Peyer's patch (tissue), 4 donors: ENCODE measurements at places on chromosomes 2 and 18. TPM values are rescaled to one million over a fixed set of nuclear protein-coding genes. Genes with fewer than 3 reads are reported as not detected.
A peak's percentile ranks its signal among the peaks of the same experiment; 100 is the strongest.

- no peak for DNase-seq
Measured at GRCh38 chr2:57892920-57893319, 153.7 kb upstream of the VRK2 start.

- DNase-seq = no peak
Measured at GRCh38 chr18:53382870-53383269, 841.6 kb downstream of the MBD2 start.

- no peak for DNase-seq
Measured at GRCh38 chr2:67039517-67040103, 357.5 kb upstream of the ETAA1 start.

COQ10B gene
- total RNA-seq = 21.5 TPM

DNA sequence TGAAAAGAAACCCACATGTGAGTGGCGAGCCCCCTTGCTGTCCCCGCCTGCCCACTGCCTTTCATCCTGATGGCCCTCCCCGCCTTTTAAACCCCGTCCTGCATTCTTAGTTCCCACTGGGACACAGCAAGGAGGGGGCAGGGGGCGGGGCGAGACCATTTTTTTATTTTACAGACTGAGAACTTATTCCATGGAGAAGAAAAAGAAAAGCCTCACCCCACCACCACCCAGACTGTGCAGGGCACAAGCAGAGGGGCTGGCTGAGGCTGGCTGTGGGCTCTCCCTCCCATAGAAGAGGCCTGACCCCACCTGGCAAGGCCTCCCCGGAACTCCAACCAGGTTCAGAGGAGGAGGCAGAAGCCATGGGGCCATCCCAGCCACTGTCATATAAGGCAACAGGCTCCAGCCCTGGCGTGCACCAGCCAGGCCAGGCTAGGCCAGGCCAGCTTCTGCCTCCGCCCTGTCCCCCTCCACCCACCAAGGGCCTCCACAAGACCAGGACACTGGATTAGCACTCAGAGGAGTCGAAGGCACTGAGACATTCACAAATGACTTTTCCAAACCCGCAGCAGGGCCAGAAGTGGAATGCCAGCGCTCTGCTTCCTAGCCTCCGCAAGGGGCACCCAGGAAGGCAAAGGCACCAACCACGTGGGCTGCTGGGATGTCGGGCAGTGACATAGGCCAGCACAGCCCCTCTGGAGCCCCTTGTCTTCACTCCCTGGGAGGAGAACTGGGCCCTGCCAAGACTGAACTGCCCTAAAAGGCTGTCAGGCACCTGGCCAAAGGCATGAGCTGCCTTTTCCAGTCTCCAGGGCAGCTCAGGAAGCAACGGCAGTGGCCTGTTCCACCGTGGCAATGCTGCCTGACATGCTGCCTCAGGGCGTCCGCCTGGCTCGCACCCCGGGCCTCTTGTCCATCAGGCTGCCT lies 37.5 kb upstream of the SEMA4C start:
- DNase-seq = peak; percentile 19

DNA sequence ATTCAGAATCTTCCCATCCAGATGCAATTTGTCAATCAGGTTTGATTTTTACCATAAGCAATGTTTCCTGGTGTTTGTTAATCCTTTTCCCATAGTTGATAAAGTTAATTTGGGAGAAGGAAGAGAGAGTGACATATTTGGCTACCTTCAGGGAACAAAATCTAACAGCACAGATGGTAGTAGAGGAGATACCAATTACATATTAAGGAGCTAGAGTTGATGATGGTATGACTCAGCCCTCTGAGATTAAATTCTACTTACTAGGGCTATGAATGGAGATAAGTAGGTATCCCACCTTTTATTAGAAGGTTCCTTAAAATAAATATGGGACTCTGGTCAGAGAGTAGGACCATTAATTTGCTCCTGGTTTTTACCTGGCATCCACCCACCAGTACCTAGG lies 139.7 kb downstream of the EHBP1 start:
- DNase-seq = no peak

ANKRD53 gene
- not detected for total RNA-seq

DNA sequence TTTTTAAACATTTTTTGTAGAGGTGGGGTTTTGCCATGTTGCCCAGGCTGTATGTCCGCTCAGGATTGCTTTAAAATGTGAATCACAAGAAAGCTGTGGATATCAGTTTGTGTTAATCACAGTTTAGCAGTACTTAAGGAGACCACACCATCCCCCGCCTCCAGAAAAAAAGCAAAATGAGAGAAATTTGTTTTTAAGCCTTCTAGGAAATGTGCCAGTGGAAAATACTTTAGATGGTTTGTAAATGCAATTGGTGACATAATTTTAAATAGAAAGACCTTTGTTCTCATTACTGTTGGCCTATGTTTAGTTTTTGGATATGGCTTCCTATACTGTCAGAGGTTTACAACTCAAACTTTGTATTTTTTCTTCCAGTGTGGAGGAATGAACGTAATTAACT lies 27.0 kb downstream of the GCA start:
- DNase-seq = no peak

DNA sequence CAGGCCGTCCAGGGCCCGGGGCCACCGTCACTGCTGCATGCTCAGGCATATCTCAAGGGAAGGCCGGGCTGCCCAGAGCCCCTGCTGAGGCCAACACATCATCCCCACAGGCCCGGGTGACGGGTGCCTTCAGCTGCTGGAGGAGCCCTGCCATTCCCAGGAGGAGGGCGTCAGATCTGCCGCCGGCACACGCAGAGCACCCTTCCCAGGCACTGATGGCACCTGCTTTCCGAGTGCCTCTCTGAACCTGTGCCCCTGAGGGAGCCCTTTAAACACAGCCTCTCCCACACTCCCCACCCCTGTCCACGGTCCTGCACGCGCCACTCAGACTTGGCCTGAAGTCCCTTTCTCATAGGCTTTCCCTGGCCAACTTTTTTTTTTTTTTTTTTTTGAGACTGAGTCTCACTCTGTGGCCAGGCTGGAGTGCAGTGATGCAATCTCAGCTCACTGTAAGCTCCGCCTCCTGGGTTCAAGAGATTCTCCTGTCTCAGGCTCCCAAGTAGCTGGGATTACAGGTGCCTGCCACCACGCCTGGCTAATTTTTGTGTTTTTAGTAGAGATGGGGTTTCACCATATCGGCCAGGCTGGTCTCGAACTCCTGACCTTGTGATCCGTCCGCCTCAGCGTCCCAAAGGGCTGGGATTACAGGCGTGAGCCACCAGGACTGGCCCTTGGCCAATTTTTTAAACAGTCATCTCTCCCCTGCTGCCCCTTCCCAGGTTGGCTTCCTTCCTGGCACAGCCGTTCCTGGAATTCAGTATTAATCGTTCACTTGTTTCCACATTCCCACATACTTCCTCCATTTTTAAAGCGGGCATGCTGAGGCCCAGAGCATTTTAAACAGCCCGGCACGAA lies 211.7 kb downstream of the NDUFA10 start:
- DNase-seq = peak; percentile 41

SH3YL1 gene
- 95.6 TPM for total RNA-seq

GRCh38 chr18:58015065-58015780 lies 28.8 kb upstream of the NEDD4L start:
- DNase-seq = peak; percentile 69

GPBAR1 gene
- 7.0 TPM for total RNA-seq

DNA sequence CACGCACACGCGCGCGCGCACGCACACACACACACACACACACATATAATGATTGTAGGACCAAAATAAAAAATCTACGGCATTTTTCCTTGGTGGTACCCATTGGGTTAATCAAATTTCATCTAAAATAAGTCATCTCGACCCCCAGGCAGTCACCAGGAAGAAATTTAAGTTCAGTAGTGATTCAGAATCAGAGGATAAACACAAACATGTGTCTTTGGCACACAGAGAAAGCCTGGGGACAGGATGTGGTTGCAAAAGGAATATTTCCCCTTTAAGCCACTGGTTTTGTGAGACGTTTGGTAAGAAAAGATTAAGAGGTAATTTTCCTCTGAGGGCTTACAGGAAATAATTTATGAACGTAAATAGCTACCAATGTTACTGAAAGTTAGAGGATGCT lies 171.6 kb upstream of the PIEZO2 start:
- DNase-seq = no peak

TRAF3IP1 gene
- total RNA-seq = 27.2 TPM

BIN1 gene
- total RNA-seq = 41.2 TPM

GRCh38 chr18:79489899-79490625 lies 94.3 kb downstream of the NFATC1 start:
- DNase-seq = peak; percentile 44

GRCh38 chr2:123715467-123715982 lies 309.6 kb upstream of the CNTNAP5 start:
- no peak for DNase-seq

TCF4 gene
- total RNA-seq = 32.6 TPM

GRCh38 chr2:215746226-215746886 lies 267.0 kb downstream of the MREG start:
- no peak for DNase-seq

GRCh38 chr2:166665991-166666940 lies 172.2 kb upstream of the SCN7A start:
- DNase-seq = no peak

DCDC2C gene
- total RNA-seq = not detected

PRSS56 gene
- total RNA-seq = not detected

MOCOS gene
- total RNA-seq = 34.0 TPM

- no peak for DNase-seq
Measured at GRCh38 chr2:57575700-57576268, 470.8 kb upstream of the VRK2 start.

TCF23 gene
- total RNA-seq = not detected

ARHGEF4 gene
- total RNA-seq = 1.1 TPM

EPAS1 gene
- 240 TPM for total RNA-seq

DNA sequence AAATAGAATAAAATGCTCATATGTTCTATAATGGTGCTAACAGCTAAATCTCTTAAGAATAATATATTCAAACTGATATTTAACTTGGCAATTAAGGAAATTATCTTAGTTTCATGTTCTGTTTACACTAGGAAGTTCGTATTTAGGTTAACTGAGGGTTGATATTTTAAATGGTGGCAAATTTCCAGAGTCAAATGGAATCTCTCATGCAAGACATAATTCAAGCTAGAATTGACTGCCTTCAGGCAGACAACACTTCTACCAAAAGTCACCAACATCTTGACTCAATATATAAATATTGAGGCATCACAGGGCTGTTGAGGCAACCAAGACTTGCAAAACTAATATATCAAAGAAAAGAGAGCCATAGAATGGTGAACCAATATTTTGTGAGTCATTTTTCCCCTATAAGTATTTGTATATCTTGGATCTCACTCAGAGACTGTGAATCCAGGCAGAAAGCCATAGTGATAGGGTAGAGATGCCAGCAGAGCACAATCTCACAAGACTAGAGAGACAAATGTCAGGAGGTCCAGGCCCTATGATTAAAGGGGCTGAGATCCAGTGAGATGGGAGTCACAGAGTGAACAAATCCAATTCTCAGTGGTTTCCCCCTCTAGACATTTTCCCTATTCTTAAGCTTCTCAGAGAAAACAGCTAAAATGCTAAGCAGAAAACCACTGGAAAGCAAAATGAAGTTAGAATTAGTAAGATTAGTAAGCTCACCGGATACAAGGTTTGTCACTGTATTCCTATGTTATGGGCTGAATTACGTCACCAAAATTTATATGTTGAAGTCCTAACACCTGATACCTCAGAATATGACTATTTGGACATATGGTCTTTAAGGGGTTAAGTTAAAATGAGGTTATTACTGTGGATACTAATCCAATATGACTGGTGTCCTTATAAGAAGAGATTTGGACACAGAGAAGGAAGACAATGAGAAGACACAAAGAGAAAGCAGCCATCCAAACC lies 358.2 kb upstream of the UBE2E3 start:
- DNase-seq = no peak

- DNase-seq = no peak
Measured at GRCh38 chr2:33552758-33553461, 46.2 kb downstream of the FAM98A start.

DNA sequence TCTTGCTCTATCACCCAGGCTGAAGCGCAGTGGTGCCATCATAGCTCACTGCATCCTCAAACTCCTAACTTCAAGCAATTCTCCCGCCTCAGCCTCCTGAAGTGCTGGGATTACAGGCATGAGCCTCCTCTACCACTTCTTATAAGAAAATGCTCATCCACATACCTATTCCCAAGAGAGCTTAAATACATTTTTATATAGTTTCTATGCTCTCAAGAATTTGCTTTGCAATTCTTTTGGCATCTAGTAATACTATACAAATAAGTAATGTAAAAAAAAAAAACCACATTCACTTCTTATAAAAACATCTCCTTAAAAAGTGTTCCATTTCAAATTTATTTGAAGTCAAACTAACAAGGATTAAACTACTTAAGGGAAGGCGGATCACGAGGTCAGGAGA lies 197.3 kb downstream of the DNAH7 start:
- DNase-seq = no peak

ERMN gene
- 0.70 TPM for total RNA-seq

UGT1A9 gene
- 4.1 TPM for total RNA-seq

GRCh38 chr18:4352746-4353551 lies 102.2 kb downstream of the DLGAP1 start:
- DNase-seq = no peak

- DNase-seq = no peak
Measured at GRCh38 chr18:51614033-51614432, 416.6 kb upstream of the MEX3C start.

NT5C1B gene
- total RNA-seq = not detected

GRCh38 chr2:10845640-10846039 lies 33.1 kb upstream of the PDIA6 start:
- no peak for DNase-seq

GPR39 gene
- 14.7 TPM for total RNA-seq

ATOH8 gene
- 35.5 TPM for total RNA-seq

DNA sequence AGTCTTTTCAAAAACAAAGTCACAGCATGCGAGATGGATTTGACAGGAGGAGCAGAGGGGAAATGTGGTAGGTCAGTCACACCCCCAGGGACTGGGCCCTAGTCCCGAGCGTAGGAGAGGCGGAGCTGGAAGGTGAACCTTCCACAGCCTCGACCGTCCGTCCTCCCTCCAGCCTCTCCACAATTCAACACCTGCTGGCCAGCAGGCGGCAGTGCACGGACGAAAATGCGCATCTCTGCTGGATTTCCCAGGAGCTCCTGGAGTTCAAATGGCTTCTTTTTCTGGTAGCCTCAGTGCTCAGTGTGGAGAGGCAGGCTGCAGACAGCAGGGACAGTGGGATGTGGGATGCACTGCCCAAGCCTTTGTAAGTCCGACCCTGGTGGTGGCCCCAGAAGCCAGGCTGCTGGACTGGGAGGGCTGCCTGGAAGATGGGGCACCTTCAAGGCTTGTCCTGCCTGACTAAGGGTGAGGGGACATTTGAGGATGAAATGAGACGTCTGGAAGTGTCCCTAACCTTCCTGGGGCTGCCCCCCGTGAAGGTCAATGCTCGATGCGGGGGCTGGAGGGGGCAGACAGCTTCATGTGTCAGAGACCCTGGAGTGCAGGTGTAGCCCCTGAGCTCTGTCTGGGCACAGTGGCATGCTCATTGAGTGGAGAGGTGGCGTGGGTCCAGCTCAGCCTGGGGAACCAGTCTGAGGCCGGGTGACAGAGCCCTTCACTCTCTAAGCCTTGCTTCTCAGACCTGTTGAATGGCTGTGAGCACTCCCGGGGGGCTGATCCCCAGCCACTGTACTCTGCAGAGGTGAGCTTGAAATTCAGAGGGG lies 189.5 kb downstream of the TFCP2L1 start:
- DNase-seq = peak; percentile 74

DNA sequence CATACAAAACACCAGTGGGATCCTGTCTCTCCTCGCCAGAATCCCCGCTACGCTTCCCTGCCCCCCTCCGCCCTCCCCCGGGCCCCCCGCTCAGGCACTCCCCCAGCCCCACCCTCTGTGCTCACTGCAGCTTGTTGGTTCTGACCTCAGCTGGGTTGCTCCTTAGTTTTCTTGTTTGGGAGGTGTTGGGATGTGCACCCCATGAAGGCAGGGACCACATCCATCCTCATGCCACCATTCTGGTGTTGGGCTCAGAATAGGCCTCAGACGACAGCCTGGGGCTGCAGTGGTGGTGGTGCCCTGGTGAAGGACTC lies 4.6 kb downstream of the SNED1 start:
- DNase-seq = no peak
